ENCODE measurements at places on chromosomes 5 and 9. TPM values are rescaled to one million over a fixed set of nuclear protein-coding genes. Genes with fewer than 3 reads are reported as not detected.

Gene IFNE
- total RNA-seq, result 0.12 TPM

Gene FSD1L
- total RNA-seq, result 19.8 TPM

Gene KLHL3
- total RNA-seq, result 26.8 TPM

Gene MED10
- 16.6 TPM for total RNA-seq

Gene SLCO4C1
- total RNA-seq, result 0.09 TPM

Gene EGFLAM
- total RNA-seq, result 0.15 TPM

Gene TPPP
- total RNA-seq, result not detected

DNA sequence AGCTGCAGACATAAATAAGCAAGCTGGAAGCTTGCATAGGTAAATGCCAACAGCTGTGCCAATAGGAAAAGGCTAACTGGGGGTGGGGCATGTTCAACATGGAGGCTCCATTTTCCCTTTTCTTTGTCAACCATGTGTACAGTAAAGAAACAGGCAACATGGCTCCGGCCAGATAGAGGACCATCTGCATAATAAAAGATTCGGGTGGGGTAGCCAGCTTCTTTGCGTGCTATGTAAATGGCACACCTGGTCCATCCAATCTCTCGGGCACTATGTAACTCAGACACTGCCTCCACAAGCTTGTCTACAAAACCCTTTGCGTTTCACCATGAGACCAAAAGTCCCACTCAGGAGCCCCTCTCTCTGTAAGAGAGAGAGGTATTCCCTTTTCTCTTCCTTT, 41.7 kb upstream of the DENND4C start:
- no peak for DNase-seq

DNA sequence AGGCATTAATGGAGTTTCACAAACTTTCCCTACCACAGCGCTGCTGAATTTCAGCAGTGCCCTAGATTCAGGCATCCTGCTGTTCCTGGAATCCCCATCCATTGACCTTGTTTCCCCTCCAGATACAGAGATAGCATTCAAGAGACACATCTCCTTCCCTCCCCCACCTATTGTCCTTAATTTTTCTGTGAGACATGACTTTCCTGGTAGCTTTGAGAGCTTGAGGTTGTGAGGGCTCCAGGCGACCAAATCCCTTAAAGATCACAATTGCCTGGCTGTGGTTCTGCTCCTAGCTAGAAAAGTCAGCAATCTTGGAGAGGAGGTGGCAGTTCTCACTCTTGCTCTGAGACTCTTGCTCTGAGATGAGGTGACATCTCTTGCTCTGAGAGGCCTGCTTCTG, 48.0 kb downstream of the PRR16 start:
- peak; percentile 33 for DNase-seq

- no peak for DNase-seq
Measured at GRCh38 chr5:179414459-179415261, 69.4 kb upstream of the ADAMTS2 start.

DNA sequence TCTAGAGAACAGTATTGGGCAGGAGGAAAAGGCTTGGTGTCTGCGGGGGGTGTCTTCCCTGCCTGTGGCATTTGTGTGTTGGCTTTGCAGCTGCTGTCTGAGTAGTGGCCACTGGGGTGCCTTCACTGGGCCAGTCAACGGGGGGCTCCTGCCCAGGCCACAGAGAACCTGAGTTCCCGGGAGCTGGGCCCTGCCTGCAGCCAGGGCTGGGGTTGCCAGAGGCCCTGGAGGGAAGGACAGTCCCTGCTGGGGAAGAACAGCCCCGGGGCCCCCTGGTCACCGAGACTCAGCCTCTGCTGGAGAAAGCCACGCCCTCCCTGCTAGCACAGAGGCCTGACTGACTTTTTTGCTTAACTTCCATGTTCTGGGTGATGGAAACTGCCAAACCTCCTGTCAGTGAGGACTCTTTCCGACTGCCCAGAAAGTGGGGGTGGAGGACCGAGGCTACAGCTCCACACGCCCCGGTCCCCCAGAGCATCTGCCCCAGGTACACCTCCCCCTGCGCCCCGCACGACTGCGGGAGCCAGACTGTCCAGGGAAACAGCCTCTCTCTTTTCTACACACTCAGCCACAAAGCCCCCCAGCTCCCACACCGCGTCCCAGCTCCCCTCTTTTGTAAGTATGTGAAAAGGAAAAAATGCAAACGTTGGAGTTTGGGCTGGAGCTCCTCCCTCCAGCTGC, 133.4 kb downstream of the DAB2IP start:
- peak; percentile 35 for DNase-seq

DNA sequence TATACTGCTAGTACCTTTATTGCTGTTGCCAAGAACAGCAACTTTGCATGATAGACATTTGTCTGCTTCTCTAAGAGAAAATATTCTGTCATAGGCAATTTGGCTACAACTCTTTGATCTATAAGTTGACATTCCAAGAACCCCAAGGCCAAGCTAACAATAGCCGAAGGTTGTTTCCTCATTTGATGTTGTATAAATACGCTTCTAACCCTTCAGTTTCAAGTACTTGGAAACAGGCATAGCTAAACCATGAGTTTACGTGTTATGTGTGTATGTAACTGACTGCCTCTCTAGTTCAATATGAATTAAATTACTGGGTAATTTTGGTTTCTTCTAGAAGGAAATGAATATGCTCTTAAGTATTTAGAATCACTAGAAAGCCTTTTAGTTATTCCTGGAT, 1034.0 kb downstream of the TLE4 start:
- DNase-seq, result no peak

DNA sequence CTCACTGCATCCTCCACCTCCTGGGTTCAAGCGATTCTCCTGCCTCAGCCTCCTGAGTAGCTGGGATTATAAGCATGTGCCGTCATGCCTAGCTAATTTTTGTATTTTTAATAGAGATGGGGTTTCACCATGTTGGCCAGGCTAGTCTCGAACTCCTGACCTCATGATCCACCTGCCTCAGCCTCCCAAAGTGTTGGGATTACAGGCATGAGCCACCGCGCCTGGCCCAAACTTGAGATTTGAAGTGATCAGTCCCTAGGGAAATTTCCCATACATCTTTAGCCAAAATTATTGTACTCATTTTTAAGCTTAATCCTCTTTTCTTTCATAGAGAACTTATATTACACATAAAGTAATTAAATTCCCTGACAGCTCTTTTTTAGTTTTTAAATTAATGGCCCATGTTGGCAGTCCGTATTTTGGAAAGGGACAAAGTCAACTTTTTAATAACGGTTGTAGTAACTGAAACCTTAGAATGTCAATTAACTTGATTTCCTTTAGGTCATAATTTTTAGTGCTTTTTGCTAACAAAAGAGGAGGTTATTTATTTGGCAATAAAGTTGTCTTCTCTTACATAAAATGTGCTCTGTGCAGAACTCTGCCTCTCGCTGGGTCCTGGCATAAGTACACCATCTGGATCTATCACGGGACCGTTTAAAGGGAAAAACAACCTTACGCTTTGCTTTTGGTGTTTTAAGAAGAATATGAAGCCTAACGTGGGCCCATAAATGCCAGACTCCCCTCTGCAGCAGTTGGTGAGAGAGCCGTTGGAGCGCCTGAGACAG, 142.3 kb upstream of the OTULINL start:
- DNase-seq, result no peak

DNA sequence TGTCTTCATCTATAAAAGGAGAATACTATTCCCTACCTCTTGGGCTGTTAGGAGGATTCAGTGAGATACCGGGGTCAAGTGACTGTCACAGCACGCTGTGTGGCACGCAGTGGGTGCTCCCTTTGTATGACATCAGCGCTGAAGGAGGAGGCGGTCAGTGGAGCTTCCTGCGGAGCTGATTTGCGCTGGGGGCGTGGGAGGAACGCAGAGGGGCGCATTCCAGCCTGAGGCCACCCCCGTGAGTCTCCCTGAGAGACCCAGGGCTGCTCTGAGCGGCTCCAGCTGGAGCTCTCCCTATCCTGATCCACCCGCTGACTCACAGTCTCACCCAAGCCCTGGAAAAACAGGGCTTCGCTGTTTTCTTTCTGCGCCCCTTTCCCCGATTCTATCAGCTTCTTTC, 24.3 kb upstream of the NEURL1B start:
- DNase-seq, result no peak

DNA sequence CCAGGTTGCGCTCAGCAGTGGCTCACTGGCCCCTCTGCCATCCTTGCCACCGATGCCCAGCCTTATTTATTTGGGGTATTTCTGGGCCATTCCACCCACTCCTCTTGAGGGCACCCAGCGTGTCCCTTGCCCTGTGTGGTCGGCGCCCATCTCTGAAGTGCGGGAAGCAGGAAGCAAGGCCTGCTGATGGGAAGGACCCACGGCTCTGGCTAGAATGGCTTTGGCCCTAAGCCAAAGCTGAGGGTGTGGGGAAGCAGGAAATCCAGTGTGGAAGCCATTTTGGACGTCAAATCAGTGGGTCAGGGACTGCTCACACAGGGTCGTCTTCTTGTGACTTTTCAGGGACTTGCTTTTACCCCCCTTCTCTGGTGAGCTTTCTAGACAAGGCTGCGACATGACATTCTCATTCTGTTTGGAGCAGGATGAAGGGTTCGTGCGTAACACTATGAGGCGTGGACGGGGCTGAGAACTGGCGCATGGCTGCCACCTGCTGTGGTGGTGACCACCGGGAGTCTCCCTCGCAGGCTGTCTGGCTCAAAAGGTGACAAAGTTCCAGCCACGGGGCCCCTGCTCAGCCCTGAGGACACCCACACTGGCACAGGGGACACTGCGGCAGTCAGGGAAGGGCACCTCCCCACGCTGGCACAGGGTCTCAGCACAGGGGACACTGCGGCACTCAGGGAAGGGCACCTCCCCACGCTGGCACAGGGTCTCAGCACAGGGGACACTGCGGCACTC, 50.7 kb upstream of the NKD2 start:
- DNase-seq, result no peak

- DNase-seq, result no peak
Measured at GRCh38 chr5:82164176-82164976, 113.8 kb downstream of the RPS23 start.

- no peak for DNase-seq
Measured at GRCh38 chr5:139712412-139712811, 64.3 kb downstream of the CXXC5 start.

GRCh38 chr5:40384782-40385390, 294.8 kb upstream of the PTGER4 start:
- DNase-seq, result no peak

Data from neural progenitor cell (in vitro differentiated cells).